Left ventricle myocardium inferior (tissue), 1 donor: ENCODE measurements at places on chromosomes 1 and 21.

DNA sequence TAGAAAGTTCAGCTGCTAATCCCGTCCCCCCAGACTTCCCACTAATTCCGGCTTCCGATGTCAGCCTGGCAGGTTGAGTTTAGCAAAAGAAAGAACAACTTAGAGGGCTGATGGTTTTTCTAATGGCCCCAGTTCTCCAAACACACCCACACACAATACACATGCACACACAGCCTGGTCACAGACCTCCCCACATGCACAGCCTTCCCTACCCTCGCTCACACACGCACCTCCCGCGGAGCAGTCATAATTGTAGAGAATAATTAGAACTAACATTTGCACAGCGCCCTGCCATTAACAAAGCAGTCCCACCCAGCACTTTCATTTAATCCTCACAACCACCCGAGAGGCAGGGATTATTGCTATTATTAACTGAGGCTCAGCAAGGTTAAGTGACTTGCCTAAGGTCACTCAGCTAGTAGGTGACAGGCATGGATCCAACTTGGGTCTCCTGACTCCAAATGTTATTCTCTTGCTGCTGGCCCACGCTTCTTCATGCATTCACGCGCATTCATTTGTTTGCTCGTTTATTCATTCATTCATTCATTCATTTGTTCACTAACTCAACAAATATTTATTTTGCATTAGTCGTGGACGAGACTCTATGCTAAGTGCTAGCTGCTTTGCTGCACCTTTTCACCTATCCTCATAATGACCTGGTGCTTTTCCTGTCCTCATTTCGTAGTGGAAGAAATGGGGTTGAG, 274.9 kb downstream of the FOXD2 start:
- DNase-seq: no peak

GRCh38 chr1:184941410-184941733, 32.9 kb downstream of the NIBAN1 start:
- no peak for DNase-seq

- no peak for DNase-seq
Measured at GRCh38 chr1:221625026-221625425, 116.9 kb downstream of the DUSP10 start.

DNA sequence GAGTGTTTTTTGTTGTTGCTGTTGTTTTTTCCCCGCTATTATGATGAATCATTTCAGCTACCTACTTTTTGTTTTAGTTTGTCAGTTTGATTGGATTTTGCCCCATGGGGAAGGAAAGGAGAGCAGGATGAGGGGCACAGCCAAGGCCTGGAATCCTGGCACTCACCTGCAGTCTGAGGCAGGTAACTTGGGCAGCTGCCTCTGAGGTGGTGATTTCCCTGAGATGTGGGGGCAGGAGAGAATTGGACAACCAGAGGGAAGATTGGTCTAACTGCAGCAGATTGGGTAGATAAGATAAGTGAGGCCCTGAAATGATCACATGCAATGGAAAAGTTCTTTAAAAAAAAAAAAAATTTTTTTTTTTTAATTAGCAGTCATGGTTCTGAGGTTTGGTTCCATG, 1.5 kb upstream of the LAX1 start:
- no peak for DNase-seq

GRCh38 chr1:167136191-167136614, 42.3 kb downstream of the STYXL2 start:
- DNase-seq: no peak

- no peak for DNase-seq
Measured at GRCh38 chr1:220767312-220768125, 19.2 kb upstream of the MTARC1 start.

DNA sequence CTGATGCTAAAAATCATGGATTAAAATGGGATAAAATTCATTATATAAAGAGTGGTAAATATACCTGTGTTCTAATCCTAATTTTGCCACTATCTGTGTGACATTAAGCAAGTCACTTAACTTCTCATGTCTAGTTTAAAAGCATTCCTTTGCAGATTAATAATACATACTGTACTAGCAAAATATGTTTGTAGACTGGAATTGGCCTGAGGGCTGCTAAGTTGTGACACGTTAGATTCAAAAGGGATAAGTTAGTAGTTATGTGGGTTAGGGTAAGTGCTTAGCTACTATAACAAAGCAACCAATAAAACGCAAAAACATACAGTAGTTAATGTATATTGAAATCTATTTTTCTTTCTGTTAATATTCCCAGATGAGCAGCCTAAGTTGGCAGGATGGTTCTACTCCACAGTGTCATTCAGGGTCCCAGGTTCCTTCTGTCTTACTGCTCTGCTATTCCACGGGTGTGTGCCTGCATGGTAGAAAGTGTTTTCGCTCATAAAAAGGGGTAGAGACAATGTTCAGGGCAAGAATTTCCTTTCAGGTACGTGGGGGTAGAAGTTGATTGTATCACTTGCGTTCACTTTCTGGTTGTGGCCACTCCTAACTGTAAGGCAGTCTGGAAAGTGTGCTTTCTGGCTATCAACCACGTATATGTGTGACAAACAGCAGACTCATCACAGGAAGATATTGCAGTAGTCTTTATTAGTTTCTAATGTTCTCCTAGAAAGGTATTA, 239.8 kb downstream of the NFIA start:
- no peak for DNase-seq

- no peak for DNase-seq
Measured at GRCh38 chr21:15301736-15302135, 236.9 kb upstream of the NRIP1 start.

DNA sequence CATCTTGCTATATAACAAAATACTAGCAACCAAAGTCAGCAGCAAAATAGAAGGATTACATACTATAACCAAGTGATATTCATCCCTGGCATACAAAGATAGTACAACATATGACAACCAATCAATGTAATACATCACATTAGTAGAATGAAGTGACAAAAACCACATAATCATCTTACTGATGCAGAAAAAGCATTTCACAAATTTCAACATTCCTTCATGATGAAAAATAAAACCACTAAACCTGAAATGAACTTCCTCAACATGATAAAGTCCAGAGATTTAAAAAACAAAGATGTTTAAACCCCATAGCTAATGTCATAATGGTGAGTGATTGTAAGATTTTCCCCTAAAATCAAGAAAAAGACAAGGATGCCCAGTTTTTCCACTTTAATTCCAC, 18.6 kb downstream of the RO60 start:
- no peak for DNase-seq

DNA sequence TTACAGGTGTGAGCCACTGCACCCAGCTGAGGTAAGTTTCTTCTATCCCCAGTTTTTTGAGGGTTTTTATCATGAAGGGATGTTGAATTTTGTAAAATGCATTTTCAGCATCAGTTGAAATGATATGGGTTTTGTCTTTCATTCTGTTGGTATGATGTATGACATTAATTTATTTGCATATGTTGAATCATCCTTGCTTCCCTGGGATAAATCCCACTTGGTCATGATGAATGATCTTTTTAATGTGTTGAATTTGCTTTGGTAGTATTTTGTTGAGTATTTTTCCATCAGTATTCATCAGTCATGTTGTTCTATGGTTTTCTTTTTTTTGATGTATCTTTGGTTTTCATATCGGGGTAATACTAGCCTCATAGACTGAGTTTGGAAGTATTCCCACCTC, 141.0 kb downstream of the RPS6KC1 start:
- DNase-seq: no peak

DNA sequence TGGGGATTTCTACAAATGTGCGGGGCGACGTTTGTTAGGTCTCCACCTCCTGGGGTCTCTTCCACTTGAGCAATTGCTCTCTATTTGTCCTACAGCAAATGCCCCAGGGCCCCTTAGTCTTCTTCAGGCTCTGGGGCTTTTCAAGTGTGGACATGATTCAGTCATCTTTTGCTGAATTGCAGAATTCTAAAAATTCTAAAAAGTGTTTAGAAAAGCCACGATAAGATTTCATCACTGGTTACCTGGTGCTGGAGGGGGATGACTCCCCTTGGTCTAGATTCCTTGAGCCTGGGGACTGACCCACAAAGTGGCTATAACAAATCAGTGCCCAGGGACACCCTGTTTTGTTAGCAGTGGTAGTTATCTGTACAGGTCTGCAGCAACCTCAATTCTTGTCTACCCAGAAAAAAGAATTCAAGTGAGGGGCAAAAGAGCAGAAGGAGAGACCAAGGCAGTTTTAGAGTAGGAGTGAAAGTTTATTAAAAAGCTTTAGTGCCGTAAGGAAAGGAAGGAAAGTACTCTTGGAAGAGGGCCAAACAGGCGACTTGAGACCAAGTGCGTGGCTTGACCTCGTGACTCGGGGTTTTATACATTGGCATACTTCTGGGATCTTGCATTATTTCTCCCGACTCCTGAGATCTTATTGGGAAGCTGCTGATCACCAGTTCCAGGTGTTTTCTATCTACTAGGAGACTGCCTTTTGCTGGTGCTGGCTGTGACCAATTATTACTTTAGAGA, 25.2 kb downstream of the PROK1 start:
- no peak for DNase-seq

- DNase-seq: no peak
Measured at GRCh38 chr1:110186558-110186957, 23.6 kb upstream of the KCNC4 start.

DNA sequence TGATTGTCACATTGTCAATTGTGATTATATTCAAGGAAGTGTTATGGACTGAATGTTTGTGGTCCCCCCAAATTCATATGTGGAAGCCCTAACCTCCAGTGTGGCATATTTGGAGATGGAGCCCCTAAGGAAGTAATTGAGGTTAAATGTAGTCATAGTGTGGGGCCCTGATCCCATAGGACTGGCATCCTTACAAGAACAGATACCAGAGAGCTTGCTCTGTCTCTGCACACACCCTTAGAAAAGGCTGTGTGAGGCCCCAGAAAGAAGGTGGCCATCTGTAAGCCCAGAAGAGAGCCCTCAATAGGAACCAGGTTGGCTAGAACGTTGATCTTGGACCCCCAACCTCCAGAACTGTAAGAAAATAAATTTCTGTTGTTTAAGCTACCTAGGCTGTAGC, 28.1 kb downstream of the VANGL1 start:
- DNase-seq: no peak

GRCh38 chr1:97869441-97869840, 51.4 kb downstream of the DPYD start:
- no peak for DNase-seq

DNA sequence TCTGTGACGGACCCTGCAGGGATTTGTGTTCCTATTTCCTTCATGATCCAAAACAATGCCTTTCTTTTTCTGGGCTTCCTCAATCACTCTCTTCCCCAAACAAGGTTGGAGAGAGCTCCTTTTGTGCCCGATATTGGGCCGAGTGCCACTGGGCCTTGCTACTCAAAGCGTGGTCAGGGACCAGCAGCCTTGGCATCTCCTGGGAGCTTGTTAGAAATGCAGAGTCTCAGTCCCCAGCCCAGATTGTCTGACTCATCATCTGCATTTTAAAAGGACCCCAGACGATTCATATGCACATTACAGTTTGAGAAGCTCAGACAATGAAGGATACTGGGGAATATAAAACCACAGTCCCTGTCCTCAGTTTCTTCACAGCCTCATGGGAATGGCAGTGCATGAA, 19.9 kb downstream of the ADORA1 start:
- DNase-seq: no peak

DNA sequence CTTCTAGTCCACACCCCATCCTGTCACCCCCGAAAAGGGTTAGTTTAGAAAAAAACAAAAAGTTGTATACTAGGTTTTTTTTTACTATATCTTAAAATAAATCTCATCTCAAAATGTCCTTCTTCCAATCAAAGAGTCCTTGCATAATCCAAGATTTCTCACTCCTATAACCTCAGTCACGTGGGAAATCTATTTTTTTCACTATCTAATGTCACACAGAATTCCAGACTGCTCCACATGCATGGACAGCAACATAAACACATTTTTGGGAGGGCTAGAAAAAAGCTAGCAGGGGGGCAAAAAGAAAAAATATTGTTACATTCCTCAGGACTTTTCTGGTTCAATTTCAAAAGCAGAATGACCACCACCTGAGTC, 39.3 kb downstream of the TGFBR3 start:
- DNase-seq: no peak

GRCh38 chr21:44666401-44667320, at the start of gene KRTAP12-2:
Gene KRTAP12-2 (minus strand): TSS chr21:44666927. CDS start chr21:44666886, 41 bp downstream.
- peak; percentile 71 for DNase-seq

DNA sequence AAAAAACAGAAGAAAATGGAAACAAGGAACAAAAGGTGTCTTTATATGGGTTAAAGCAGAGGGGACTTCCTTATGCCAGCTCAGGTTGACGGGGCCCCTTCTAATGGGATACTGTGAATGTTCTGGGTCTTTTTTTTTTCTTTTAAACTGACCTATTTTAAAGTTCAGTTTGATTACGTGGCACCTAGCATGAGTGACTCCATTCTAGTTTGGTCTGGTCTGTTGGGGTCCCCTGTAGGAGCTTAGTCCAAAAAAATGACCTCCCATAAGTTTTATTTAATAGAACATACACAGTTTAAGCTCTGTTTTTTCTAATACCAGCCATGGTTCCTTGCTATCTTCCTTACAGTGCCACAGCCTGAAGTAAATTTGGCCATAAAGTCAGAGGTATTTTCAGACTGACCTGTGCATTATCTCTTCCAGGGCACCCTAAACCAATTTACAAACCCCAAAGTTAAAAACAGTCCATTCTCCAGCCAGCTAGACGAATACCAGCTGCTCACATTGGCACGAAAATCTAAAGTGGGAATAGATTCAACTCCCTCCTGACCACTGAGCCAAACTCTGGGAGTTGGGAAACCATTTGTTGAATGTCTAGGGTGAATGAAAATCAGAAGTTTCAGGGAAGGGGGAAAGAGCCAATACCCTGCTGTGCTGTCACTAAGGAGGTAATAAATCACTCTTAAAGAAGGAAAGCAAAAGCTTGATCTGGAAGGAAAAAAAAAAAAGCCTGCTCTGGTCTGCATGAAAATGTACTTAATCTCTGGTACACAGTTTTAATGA, 42.4 kb downstream of the AKNAD1 start:
- no peak for DNase-seq

DNA sequence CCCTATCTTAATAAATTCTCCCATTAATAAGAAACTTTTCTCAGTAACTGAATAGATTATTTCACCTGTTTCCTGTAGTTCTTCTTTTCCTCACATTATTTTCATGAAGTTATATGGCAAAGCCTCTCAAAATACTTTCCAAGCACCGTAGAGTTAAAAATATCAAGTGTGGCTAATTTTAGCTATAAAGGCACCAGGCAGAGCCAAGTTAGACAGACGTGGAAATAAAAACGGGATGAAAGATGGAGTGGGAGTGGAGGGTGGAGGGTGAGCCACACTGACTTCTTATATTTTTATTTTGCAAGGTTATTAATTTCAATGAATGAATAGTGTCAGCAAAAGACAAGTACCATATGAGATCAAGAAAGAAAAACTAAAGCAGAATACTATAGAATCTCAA, 71.7 kb downstream of the ENAH start:
- DNase-seq: no peak

GRCh38 chr1:155295183-155295941, 5.9 kb downstream of the PKLR start:
- DNase-seq: no peak
